ENCODE measurements at places on chromosomes 5 and 9. TPM values are rescaled to one million over a fixed set of nuclear protein-coding genes. Genes with fewer than 3 reads are reported as not detected.
A peak's percentile ranks its signal among the peaks of the same experiment; 100 is the strongest.

The ACOT12 gene
- not detected for total RNA-seq

The DNAI1 gene
- 4.1 TPM for total RNA-seq

DNA sequence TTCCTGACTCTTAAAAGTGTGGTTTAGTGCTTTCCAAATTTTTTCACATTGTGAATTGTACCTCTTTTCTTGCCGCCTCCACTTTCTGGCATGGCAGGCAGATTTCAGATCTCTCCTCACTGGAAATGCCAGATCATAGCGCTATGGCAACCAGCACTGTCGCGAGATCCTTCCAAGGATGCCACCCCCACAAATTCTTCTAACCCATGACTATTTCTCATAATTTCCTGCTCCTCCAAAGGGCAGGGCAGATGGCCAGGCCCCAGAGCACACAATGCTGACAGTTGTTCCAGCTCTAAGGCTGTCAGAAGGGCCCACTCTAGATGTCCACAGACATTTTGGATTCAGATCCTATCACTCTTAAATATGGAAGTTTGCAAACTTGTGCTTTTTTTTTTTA lies 446.2 kb upstream of the RIOK2 start:
- H3K27me3 ChIP-seq: no peaks in the 10 kb centered on the region
- no peaks in the 10 kb centered on the region for H3K4me1 ChIP-seq
- no peak overlapping the region for H3K27ac ChIP-seq
- peak; percentile 19 for DNase-seq

GRCh38 chr9:97688654-97689053 lies 8.5 kb downstream of the XPA start:
- H3K4me1 ChIP-seq: no peaks in the 10 kb centered on the region
- no peaks in the 10 kb centered on the region for H3K27me3 ChIP-seq
- no peak overlapping the region for H3K4me3 ChIP-seq

- no peaks in the 10 kb centered on the region for H3K27me3 ChIP-seq
- H3K4me3 ChIP-seq: no peak overlapping the region
- peak; percentile 68 for DNase-seq
- H3K4me1 ChIP-seq: no peaks in the 10 kb centered on the region
- no peaks in the 10 kb centered on the region for H3K36me3 ChIP-seq
- peak overlapping the region; percentile 18 for H3K27ac ChIP-seq
Measured at GRCh38 chr5:150763023-150763769, 4.4 kb upstream of the DCTN4 start.

- DNase-seq: no peak
- no peaks in the 10 kb centered on the region for H3K4me1 ChIP-seq
- H3K27me3 ChIP-seq: no peaks in the 10 kb centered on the region
- no peak overlapping the region for H3K27ac ChIP-seq
Measured at GRCh38 chr9:120756531-120756930, 36.7 kb downstream of the FBXW2 start.

DNA sequence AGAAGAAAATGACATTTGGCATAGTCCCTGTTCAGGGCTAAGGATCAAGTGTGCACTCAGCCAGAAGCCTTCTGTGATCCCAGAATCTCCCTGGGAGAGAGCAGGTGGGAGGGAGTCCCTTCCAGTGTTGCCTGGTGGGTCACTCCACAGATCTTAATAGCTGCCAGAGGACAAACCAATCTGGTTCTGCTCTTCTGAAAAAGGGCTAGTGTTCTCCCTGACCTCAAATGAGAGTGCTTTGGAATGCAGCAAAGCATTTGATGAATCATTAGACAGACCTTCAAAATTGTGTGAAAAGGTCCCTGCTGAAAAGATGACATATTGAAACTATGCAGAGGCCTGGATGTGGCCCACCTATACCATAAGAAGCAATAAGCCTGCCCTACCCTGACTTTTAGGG lies 339.7 kb downstream of the TMEM232 start:
- no peak for DNase-seq
- no peaks in the 10 kb centered on the region for H3K27me3 ChIP-seq
- H3K27ac ChIP-seq: no peak overlapping the region

DNA sequence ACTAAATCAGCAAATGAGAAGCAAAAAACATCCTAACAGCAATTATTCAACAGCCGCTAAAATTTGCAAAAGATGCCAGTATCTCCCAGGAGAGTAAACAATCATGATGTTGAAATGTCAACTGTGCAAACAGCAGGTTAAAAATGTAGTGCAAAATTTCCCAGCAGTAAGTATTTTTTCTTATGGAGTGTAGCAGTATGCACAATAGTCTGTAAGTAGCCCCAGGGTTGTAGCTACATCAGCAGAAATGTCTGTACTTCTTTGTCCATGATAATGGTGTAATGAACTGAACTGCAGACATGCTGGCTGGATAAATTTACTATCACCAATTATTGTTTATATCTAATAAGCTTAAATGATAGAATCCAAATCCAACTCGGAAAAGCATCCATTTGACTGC lies 31.4 kb downstream of the GRIN3A start:
- no peak overlapping the region for H3K27ac ChIP-seq
- no peaks in the 10 kb centered on the region for H3K4me1 ChIP-seq
- no peak overlapping the region for H3K4me3 ChIP-seq
- no peaks in the 10 kb centered on the region for H3K27me3 ChIP-seq
- DNase-seq: no peak
- no peaks in the 10 kb centered on the region for H3K36me3 ChIP-seq

Data from ovary (tissue), 10 donors.